ENCODE measurements at places on chromosomes 7 and 10.
A peak's percentile ranks its signal among the peaks of the same experiment; 100 is the strongest.

- DNase-seq: peak; percentile 60
Observed at GRCh38 chr7:101363734-101364374, 1.2 kb downstream of the COL26A1 start.

DNA sequence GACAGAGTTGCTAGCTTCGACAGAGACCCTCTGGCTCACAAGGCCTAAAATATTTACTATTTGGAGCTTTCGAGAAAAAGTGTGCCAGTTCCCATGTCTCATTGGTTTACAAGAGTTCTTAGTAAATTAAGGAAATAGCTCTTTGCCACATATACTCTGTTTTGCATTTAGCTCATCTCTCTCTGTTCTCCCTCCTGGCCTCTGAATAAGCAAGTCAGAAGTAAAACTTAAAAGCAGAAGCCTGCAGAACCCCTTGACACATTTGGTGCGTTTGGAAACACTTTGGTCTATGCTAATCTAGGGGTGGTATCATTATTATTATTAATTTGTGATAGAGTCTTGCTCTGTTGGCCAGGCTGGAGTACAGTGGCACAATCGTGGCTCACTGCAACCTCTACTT lies 6.4 kb downstream of the CARD11 start:
- no peak for DNase-seq

GRCh38 chr7:15558756-15559155 lies 3.1 kb downstream of the AGMO start:
- no peak for DNase-seq

GRCh38 chr7:87590578-87590977 lies 10.1 kb downstream of the ABCB1 start:
- no peak for DNase-seq

DNA sequence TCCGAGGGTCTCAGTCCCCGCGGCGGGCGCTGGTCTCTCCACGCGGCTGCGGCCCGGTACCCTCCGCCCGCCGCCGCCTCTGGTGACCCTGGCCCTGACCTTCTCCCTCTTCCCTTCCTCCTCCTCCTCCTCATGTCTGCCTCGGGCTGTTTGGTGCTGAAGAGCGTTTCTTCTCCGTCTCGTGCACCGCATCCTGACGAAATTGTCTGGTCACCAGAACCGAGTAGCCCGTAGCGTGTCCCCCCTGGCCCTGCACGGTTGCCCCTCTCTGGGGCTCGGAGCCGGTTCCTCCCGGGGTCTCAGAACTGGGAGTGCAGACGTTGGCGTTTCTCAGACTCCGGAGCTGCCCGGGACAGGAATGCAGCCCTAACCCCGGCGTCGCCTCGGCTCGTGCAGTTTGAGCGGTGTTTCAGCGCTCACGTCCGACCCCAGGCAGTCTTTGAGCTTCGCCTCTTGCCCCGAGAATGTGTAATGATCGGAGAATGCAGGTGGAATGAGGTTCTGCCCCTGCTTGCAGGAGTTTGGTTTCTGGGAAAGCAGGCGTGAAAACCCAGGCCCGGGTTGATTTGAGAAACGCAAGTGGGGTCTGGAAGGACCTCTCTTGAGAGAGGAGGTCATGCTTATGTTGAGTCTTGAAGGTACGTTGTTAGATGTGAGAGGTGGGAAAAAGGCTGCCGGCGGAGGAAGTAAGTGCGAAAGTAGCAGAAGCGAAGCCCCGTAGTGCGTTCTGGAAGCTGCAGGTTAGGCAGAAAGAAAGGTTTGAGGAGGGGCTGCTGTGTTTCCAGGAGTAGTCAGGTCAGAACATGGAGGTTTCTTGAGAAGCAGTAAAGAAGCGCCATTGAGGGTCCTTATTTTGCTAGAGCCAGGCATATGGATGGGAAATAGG lies 743 bp downstream of the RBM17 start:
- no peak for DNase-seq

DNA sequence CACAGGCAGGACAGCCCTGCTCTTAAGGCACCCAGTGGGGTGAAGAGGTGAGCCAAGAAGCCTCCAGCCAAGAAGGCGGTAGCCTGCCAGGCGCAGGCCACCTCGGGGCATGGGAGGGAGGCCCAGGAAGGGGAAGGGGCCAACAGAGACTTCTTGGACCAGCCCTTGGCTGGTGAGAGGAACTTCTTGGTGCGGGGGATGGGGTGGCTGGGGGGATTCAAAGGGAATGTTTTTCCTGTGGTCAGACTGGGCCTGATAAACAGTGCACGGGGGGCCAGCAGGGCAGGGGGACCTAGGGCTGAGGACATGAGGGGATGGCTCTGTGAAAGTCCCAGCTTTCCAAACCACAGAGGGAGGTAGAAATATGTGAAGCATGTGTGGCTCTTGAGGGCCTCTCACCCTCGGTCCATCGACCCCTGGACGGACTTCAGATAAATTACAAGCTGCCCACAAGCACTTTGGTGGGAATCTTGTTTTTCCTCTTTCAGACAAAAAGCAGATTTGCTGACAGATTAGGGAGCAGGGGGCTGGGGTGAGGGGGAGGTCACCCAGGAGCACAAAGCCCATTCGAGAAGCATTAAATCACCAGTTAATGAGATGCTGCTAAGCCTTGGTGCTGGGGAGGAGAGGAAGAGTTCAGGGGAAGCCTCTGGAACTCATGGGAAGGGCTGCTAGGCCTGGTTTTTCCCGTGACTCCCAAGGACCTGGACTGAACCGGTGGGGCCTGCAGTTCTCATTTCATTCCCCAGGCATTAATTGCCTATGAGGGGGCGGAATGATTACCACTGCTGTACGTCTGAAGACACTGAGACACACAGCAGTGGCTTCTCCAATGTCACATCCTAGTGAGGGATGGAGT lies 11.3 kb downstream of the CRYGN start:
- DNase-seq: no peak

DNA sequence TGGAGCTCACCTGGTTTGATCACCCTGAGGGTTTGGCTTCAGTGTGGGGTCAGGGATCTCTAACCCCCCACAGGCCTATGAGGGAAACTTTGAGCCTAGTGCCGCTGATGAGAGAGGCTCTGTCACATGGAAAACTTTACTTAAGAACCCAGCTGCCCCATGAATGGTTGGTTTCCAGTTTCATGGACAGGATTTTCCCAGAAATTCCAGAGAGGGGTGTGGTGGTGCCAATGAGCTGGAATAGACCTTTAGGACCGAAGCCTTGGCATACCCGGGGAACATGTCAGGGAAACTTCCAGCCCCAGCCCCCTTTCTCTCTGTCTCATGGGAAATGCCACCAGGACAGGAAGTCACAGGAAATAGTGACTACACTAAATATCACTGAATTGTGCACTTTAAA lies 36.9 kb downstream of the AKR1B1 start:
- no peak for DNase-seq

- no peak for DNase-seq
Observed at GRCh38 chr7:35267411-35267810, 13.5 kb upstream of the TBX20 start.

GRCh38 chr7:37765872-37766525 lies 82.4 kb upstream of the NME8 start:
- peak; percentile 34 for DNase-seq

DNA sequence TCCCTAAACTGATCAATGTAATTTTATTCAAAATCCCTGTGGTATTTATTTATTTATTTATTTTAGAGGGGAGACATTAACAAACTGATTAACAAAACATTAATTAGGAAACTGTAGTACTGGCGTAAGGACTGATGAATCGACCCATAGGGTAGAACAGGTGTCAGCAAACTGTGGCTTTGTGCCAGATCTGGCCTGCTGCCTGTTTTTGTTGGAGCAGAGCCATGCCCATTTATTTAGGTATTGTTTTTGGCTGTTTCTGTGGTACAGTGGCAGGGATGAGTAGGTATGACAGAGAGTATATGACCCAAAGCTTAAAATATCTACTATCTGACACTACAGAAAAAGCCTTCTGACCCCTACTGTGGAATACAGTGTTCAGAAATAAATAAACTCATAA lies 332.5 kb upstream of the ETV1 start:
- no peak for DNase-seq

GRCh38 chr10:13803566-13804554 lies 217.1 kb downstream of the PRPF18 start:
- no peak for DNase-seq

GRCh38 chr10:63637901-63638327 lies 116.7 kb downstream of the REEP3 start:
- DNase-seq: no peak

DNA sequence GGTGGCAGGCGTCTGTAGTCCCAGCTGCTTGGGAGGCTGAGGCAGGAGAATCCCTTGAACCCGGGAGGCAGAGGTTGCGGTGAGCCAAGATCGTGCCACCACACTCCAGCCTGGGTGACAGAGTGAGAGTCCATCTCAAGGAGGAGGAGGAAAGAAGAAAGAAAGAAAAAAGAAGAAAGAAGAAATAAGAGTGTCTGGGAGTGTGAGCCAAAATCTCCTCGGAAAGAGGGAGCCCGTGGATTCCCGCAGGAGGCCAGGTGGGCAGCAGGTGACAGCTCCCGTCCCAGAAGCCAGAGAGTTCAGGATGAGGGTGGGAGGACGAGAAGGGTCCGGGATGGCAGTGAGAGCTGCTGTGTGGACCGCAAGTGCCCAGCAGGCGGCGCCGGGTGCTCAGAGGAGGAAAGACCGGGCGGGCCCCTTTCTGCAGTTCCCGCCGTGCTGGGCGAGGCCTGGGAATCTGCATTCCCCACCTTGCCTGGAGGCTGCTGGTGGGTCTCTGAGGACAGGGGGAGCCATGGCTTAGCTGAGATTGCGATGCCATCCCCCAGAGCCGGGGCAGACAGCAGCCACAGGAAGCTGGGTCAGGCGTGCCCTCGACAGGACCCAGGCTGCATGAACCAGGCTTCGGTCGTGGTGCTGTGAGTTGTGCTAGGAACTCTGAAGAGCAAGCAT lies 17.1 kb upstream of the AMZ1 start:
- peak; percentile 70 for DNase-seq

- no peak for DNase-seq
Observed at GRCh38 chr7:154881026-154881425, 121.9 kb downstream of the PAXIP1 start.

DNA sequence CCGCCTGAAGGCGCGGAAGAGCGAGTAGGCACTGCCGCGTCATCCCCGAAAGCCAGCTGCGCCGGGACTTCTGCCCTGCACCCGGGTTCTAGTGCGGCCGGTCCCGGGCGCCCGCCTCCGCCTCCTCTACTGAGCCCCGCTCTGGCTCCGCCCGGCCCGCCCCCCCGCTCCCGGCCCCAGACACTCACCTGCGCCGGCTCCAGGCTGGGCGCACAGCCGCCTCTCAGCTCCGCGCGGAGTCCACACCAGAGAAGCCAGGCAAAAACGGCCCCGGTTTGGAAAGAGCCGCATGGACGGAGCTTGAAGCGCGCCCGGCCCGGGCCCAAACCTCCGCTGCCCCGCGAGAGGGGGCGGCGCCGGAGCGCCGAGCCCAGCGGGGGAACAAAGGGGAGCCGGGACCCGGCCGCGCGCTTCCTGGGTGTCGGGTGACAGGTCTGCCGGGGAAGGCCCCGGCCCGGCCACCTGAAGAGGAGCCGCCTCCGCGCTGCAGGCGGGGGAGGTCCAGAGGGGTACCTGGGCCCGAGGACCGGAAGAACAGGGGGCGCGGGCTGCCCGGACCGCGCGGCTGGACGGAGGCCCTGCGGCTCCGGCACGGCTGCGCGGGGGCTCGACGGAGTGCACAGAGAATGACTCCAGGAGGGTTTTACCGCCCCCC lies 168.2 kb downstream of the NRF1 start:
- no peak for DNase-seq

GRCh38 chr10:32256613-32257437 lies 90.1 kb downstream of the EPC1 start:
- peak; percentile 67 for DNase-seq

DNA sequence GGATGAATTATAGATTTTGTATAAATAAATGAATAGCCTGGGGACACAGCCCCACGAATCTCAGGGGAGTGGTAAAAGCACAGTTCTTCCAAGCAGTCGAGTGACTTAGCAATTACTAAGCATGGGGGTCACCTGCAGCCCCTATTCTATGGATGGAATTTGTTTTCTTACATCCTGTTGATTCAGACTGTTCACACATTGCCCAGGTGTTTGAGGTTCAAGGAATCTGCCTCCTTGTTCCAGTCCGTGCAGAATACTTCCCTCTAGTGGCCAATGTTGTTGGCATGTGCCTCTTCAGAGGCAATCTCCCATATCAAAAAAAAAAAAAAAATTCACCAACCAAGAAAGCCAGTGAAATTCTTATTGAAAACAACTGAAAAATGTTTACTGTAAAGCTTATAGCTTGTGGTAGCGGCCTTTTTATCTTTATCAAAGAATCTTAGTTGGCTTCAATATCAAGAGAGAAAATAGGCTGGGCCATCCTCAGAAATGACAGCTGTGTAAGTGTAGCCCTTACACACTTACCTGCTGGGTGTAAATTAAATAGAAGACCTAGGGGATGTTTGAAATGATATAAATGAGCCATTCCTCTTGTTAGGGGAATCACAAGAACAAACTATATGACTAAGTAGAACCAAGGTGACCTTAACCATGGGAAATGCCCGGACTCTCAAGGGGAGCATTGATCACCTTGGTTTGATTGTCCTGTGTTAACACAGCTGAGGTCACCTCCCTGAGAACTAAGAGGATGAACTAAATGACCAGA lies 7.8 kb downstream of the LIPM start:
- peak; percentile 25 for DNase-seq

- no peak for DNase-seq
Observed at GRCh38 chr7:3533040-3533439, 232.0 kb downstream of the SDK1 start.

DNA sequence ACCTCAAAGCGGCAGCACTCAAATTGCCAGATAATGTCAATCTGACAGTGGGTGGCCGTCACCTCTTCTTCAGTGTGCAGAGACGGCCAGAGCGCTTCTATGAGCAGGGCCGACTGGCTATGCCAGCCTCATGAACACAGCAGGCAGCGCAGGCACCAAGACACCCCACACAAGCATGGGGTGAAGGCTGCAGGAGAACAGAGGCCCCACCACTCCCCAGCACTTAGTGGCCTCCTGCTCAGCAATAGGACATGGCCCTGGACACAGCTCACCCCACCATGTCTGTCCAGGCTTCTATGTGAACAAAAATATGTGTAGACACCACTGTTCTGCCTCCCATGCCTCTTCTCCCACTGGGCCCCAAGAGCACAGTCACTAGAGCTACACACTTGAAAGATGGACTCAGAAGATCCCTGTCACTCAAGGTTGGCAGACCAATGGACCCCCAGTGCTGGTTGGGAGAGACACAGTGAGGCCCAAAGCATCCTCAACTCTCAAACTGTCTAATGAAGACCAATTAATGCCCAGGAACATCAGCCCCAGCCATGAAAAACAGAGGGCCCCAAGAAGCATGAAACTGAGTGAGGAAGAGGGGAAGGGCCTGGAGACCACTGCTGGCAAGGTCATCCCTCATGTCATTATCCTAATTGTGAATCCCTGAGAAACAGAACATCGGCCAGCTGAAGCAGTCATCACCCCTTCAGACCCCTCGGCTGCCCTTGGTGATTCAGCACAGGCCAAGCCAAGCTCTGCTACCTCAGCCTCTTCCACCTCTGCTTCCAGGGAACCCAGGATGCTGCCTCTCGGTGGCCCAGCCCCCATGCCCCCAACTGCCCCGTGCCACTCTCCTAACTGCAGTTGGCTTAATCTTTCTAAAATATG lies 77.7 kb downstream of the GRID1 start:
- DNase-seq: no peak

GRCh38 chr10:127338399-127339110 lies 142.2 kb upstream of the INSYN2A start:
- DNase-seq: no peak
